ENCODE measurements at places on chromosomes 6 and 20.

DNA sequence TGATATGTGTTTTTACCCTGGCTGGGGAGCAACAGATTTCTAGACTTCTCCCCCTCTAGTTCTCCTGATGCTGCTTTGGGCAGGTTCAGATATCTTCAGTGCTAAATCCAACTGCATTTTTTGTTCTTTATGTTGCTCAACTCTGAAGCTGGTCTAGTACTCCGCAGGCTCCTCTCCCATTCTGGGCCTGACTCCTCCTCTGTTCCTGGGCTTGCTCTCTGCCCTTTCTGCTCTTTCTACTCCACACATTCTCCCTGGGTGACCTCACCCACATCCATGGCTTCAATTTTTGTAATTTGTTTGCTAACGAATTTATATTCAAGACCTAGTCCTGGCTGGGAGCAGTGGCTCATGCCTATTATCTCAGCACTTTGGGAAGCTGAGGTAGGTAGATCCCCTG is 6.4 kb downstream of the FYN start:
- no peak for DNase-seq

GRCh38 chr6:106918115-106918514 is 56.4 kb downstream of the CD24 start:
- DNase-seq = no peak

- no peak for DNase-seq
These were observed 1.0 kb upstream of the APMAP start for GRCh38 chr20:24993337-24994185.

DNA sequence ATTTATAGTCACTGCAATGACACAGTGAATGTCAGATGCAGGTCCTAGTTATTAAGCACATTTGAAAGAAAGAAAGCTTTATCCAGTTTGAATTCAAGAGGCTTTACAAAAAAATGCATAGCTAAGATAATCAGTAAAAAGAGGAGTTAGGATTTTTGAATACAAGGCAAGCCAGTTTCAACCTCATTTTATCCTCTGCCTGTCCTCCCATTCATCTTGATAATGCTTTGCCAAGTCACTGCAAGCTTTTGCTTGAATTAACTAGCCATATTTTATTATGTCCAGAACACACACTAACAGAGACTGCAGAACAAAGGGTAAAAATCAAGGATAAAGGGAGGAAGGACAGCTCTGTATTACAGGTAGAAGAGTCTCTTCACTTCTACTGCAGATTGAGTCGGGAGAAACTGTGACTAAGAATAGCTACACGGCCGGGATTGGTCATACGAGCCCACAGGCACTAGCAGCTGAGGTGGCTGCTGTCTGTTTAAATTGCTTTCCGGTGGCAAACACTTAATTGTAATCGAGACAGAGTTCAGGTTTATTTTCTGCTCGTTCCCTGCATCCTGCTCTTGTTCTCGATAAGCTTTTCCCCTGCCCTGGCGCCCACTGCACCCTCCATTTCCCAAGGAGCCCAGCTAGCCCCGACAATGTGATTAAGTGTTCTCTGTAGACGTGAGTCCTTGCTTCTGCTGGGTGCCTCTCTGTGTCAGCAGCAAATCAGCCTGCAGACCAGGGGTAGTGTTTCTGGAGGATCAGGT is 30.5 kb upstream of the AKAP12 start:
- peak; percentile 2 for DNase-seq

GRCh38 chr6:108469316-108469715 is 91.4 kb upstream of the FOXO3 start:
- no peak for DNase-seq

GRCh38 chr6:122749451-122750050 is 30.0 kb upstream of the FABP7 start:
- no peak for DNase-seq

GRCh38 chr20:24406750-24407149 is 62.7 kb upstream of the SYNDIG1 start:
- DNase-seq = no peak

GRCh38 chr20:9331707-9332435 is 182.5 kb upstream of the LAMP5 start:
- no peak for DNase-seq

GRCh38 chr6:143940011-143940597 is 68.0 kb downstream of the PLAGL1 start:
- no peak for DNase-seq

- DNase-seq = no peak
These were observed 155.5 kb downstream of the THBS2 start for GRCh38 chr6:169098116-169098515.

DNA sequence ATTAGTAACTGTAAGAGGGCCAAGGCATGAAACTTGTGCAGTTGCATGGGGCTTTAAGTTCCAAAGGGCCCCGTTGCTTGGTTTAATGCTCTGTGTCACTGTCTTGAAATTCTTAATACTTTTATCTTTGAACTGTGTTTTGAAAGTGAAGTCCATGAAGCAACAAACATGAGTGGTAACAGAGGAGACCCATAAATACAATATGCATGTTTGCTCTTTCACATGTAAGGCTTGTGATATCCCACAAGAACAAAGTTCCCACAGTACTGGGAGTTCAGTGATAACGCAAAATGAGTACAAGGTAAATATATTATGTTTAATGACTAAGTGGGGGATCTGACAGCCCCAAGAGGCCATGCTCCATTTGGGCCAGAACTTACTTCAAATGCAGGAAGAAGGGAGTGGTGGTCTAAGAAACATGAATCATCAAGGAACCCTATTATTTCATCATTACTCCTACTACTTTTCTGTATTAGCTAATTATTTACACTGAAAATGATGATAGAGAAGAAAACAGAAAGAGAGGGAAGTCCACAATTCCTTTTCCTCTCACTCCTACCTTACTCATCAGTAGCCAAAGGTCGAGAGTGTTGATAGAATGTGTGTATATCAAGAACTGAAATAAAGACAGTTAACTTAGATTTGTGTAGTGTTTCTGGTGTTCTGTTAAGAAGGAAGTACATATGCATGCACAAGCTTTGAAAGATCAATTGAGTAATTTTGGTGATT is 157.3 kb downstream of the PHF3 start:
- no peak for DNase-seq

DNA sequence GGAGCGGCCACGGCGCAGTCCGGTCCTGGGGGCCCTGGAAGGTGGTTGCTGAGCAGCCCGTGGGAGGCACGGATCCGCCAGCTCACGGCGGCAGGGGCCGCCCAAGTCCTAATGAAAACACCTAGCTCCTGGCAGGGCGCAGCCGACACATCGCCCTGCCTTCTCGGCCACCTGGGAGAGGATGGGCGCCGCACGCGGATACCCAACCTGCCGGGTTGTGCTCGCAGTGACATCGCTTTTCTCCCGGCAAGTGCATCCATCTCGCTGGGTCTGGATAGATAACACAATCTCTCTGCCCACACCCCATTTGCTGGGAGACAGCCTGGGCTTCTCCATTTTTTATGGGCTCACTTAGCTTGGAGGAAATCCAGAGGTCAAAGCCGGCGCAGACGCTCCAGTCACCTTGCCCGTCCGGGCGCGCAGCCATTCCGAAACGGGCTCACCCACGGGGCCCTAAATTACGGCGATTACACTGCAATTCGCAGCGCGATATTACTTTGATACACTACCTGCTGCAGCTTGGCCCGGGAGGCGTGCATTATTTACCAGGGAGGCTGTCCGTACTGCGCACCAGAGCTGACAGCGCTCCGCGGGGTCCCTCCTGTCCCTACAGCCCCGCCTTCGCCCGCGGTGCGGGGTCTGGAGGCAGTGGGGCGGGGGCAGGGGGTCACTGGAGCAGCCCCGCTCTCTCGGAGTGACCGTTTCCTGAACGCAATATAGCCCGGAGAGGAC is 36.2 kb upstream of the CCDC167 start:
- no peak for DNase-seq

- DNase-seq = no peak
These were observed 26.7 kb upstream of the ADA start for GRCh38 chr20:44678242-44678641.

DNA sequence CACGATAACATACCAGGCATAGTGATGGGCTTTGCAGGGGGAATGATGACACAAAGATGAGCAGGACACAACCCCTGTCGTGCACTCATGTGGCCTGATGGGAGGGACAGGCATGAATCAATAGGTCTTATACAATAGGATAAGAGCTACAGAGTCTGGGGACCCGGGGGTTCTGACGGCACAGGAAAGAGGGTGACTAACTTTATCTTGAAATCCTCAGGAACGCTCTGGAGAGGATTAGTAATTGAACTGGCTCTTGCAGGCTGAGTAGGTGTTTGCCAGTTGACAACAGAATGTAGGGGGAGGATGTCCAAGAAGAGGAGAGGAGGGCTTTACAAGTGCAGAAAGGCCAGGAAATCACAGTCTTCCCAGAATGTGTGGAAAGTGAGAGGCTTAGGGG is 219.9 kb upstream of the ECI2 start:
- peak; percentile 80 for DNase-seq

DNA sequence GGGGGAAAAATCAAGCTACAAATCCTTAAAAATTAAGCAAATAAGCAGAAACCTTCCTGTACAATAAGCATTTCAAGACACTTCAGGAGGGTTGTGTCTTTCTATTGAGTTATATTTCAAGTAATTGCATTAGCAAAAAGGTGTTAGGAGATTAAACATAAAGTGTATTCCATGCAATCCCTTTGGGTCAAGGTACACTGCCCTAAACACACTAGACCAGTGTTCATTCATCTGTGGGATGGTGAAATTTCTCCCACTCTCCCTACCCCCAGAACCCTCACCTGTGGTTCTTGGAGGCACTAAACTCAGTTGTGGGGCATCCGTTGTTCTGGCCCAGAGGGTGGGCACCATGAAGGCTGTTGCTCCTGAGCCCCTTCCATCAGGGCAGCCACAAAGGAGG is 205.1 kb upstream of the SGK1 start:
- no peak for DNase-seq

GRCh38 chr6:12431023-12431422 is 140.9 kb downstream of the EDN1 start:
- no peak for DNase-seq

- no peak for DNase-seq
These were observed 91.3 kb downstream of the ZMYND8 start for GRCh38 chr20:47265214-47265613.
